ENCODE measurements at places on chromosomes 5 and 9.

DNA sequence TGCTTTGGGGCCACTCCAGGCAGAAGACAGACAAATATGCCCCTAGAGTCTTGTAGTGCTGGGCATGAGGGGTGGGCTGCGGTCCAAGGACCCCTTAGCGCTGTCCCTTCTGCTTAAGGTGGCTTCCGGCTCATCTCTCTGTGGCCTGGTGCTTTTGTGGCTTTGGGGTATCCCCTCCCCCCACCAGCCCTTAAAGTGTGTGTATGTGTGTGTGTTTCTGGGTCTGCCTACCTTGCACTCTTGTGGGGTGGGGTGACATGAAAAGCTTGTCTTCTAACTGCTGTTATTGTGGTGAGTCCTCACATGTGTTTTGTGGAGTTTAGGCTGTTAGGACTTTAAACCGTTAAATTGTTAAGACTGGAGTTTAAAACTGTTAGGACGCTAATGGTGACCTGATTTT lies 23.6 kb downstream of the MARCHF6 start:
- DNase-seq: no peak

DNA sequence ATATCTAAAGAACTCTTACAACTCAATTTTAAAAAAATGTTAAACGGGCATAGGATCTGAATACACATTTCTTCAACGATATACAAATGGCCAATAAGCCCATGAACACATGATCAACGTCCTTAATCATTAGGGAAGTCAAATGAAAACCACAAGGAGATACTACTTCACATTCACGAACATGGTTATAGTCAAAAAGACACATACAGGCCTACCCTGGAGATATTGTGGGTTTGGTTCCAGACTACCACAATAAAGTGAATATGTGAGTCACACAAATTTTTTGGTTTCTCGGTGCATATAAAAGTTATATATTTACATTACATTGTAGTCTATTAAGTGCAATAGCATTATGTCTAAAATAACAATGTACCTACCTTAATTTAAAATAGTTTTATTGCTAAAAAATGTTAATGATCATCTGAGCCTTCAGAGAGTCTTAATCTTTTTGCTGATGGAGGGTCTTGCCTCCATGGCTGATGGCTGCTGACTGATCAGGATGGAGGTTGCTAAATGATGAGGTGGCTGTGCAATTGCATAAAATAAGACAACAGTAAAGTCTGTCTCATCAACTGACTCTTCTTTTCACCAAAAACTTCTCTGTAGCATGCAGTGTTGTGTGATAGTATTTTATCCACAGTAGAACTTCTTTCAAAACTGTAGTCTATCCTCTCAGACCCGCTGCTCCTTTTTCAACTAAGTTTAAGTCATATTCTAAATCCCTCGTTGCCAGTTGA lies 15.1 kb downstream of the AK3 start:
- no peak for DNase-seq

DNA sequence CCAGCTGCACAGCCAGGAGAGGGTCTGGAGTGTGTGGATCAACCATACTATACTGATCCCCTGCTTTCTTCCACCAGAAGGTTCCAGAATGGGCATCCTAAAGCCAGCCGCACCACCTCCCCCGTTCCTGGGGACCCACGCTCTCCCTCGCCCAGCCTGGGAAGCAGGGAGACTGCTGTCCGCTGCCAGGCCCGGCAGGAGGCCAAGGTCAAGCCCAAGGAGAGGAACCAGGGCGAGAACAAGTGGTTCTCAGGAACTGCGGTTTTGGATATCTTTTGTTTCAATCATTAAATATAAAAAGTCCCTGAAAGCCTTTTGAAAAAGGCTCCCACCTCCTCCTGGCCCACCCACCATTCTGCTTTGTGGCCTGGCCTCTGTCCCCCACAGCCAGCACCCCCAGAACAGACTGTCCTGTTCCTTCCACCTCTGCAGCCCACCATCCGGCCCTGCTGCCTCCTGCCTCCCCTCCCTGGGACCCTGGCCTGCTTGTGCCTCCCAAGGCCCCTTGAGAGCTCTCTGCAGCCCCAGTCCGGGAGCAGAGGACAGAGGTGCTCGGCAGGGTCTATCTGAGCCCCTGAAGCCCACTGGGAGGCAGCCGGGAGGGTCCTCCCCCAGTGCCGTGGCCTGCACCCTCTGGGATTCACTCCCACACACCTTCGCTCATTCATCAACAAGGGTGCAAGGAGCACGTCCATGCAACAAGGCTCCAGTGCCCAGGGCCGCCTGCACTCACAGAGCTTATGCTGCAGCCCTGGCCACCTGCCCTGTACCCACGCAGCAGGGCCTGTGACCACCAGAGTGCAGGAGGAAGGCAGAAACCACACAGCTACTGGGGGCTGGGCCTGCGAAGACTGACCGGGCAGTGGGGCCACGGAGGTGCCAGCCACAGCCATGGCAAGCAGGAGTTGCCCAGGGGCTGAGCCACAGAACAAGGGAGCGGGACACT lies 614 bp upstream of the LCN6 start:
- DNase-seq: no peak

DNA sequence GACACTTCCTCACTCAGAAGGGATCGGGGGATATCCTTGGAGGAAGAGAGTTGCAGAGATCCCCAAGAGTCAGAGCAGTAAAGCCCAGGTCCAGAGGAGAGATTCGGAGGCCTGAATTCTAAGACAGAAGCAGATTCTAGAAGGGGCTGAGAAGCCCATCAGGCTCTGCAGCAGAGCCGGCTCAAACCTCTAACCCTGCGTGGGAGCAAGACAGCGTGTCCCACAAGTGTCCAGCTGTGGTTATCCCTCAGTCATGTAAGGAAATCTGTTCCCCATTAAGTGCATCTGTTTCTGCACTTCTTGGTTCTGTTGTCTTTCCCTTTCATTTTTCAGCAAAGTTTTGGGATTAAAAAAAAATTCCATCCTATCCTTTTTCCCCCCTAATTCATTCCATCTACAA lies 4.8 kb upstream of the DIAPH1 start:
- DNase-seq: no peak

DNA sequence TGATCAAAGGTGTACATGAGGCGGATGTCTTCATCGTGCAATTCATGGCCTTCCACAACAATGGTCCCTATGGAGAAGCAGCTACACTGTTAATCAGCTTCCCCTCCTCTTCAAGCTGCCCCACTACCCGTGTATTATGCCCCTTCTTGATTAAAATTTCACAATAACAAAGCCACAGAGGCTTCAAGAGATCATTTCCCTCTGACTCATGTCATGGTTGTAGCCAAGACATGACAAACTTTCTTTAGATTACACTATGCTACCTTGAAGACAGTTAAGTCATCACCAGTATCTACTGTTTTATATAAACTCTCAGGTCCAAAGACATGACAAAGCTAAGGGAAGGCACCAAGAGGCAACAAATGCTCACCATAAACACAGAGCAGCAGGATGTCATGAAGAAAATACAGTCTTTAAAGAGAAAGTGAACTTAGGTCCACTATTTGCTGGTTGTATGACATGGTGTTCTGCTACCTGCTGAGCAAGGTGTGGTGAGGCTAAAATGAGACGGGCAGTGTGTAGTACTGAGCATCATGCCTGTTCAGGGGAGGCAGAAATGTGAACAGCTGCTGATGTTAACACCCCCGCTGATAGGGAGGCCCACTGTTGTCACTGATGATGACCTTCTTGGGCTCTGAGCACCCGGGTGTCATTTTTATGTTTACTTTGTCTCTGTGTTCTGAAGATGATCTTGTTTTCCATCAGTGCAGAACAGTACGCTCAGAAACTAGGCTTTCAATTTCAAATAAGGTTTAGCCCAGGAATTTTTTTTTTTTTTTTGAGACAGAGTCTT lies 48.3 kb downstream of the IARS1 start:
- DNase-seq: no peak

GRCh38 chr9:87546704-87547103 lies 49.0 kb downstream of the DAPK1 start:
- no peak for DNase-seq

DNA sequence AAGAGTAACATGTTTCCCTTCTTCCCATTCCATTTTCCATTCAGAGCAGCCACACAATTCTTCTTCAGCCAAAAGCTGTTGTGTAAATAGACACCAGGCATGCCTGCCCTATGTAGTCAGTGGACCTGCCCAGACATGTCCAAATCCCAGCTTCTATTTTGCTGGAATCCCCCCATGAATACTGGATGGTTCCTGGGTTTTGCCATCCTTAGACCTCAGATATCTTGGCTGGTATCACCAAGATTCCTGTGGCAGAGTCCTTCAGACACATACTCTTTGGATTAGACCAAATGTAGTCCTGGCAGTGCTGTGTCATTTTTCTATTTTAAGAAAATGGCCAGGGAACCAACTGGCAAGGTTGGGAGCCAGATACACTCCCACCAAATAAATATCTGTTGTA lies 10.3 kb downstream of the FST start:
- DNase-seq: no peak

- no peak for DNase-seq
Measured at GRCh38 chr9:95021166-95021886, 294.8 kb downstream of the AOPEP start.

DNA sequence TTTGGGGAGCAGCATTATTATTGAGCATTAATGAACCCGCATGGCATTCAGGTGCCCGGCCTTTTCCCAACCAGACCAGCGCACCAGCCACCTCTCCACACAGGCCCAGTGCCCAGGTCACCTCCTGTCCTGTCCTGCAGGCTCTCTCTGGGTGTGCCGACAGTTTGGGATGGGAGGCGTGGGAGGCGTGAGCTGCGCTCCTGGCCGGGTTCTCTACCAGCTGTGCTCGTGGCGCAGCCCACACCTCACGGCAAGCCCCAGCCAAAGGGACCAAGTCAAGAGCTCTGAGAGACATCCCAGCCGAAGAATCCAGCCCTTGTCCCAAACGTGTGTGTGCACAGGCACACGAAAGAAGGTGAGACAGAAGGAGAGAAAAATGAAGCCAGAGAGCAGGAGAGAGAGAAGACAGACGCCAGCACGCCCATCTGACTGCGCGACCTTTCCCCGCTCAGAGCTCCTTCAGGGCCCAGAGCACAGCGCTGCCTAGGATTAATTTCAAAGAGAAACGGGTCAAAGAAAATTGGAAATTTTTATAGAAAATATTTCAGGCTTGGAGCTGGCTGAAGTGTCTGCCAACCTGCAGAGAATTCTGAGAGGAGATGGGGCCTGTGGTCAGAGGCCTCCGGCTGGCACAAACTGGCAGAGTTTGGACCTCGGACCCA lies 81.7 kb downstream of the ADAMTS2 start:
- DNase-seq: no peak

- no peak for DNase-seq
Measured at GRCh38 chr9:14315875-14316601, 2.1 kb upstream of the NFIB start.

- no peak for DNase-seq
Measured at GRCh38 chr9:120369608-120370220, 210.3 kb downstream of the CDK5RAP2 start.

- DNase-seq: no peak
Measured at GRCh38 chr9:96603305-96604003, 16.2 kb downstream of the CDC14B start.

GRCh38 chr5:178215280-178216002 lies 11.1 kb downstream of the HNRNPAB start:
- no peak for DNase-seq

DNA sequence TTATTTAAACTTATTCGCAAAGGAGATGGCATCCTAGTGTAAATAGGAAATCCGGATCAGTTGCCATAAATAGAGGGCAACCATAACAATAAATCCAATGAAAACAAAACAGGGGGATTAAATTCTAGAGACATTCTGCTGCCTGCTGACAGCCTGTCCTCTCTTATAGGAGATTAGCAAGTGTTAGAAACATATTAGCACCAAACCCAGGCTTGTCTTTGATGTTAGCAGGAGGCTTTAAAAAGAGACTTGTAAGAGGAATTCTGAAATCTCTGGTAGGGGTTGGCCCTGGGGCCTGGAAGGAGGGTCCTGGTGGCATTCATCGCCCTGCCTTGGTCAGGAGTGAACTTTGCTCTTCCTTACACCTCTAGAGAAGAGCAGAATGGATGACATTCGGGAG lies 21.6 kb downstream of the NDST1 start:
- DNase-seq: no peak

- no peak for DNase-seq
Measured at GRCh38 chr5:123681061-123681460, 169.1 kb downstream of the CSNK1G3 start.

- DNase-seq: no peak
Measured at GRCh38 chr5:43209060-43209459, 17.0 kb downstream of the NIM1K start.

- DNase-seq: no peak
Measured at GRCh38 chr9:31983895-31984294, 400.5 kb upstream of the ACO1 start.

DNA sequence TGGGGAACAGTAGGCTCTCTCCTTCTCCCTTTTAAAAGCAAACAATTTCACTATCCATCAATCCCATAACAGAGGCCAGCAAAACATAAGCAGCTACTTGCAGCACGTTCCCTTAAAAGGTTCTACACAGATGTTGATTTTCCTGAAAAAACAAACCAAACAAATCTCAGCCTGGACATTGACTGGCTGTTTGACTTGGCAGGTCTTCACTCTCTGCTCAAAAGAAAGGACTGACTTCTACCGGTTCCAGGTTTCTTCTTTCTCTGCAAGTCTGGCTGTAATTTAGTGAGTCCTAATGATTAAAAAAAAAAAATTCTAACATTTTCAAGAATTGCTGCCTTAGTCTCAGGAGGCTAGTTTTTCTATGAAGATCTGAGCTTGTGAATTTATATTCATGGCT lies 203.1 kb upstream of the EFNA5 start:
- no peak for DNase-seq

DNA sequence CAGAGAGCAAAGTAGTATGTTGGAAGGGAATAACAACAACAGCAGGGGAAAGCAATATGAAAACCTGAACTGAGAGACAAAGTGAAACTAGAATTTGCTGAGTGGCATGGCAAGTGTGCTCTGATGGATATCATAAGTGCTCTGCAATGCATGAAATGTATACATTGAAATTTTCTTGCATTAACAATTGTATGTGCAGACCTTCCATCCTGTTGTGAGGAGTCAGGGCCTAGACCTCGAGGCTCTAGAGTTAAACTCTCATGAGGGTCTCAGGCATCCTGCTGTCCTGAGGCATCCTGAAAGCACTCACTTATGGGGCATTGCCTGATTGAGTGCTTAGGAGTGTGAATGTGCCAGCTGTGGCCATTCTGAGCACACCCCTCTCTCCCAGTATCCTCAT lies 1.1 kb downstream of the ECM2 start:
- no peak for DNase-seq

GRCh38 chr9:107218829-107219485 lies 64.1 kb upstream of the RAD23B start:
- no peak for DNase-seq

DNA sequence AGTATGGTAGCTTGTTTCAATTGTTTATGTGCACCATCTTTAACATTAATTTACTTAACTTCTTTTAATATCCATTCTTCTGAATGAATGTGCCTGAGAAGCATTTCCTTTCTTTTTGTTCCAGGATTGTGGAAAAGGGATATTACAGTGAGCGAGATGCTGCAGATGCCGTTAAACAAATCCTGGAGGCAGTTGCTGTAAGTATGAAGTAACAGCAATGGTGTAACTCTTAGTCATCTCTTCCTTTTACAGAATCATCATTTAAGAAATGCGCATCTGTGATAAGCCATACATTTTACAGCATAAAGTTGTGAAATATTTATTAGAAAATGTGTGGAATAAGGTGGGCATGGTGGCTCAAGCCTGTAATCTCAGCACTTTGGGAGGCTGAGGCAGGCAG lies 117.7 kb downstream of the STARD4 start:
- no peak for DNase-seq

- no peak for DNase-seq
Measured at GRCh38 chr5:80998590-80998979, 38.4 kb downstream of the RASGRF2 start.

- no peak for DNase-seq
Measured at GRCh38 chr9:70410368-70410767, 4.1 kb downstream of the KLF9 start.

Measured in stimulated activated CD8-positive, alpha-beta memory T cell treated with anti-CD3 and anti-CD28 coated beads, Interleukin-2, amount 100 ng/mL, for 48 hours (primary cell).